ENCODE measurements at places on chromosomes 1 and 21.

DNA sequence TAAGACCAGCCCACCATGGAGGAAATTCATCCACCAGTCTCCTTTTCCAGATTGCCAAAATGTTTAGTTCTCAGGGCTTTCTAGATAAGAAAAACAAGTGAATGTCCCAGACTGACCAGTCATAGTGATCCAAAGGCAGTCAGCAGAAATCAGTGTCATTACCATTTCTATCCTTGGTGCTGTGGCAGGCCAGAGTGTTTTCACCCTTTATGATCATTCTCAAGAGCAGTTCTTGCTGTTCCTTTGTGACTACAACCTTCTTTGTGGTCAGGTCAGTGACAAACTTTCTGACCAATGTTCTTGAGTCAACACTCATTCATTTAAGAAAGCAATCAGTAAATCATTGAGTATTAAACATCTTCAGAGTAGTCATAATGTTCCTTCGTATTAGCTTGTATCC, 7.3 kb upstream of the DHCR24 start:
- no peak for DNase-seq

- DNase-seq = no peak
Measured at GRCh38 chr1:41935226-41935625, 16.5 kb upstream of the HIVEP3 start.

DNA sequence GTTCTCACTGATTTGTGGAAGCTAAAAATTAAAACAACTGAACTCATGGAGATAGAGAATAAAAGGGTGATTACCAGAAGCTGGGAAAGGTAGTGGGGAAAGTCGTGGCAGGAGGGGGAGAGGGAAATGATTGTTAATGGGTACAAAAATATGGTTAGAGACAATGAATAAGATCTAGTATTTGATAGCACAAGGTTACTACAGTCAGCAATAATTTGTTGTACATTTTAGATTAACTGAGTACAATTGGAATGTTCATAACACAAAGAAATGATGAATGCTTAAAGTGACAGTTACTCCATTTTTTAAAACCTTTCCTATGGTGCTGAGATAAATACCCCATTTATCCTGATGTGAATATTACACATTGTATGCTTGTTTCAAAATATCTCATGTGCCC, 102.3 kb downstream of the DTL start:
- DNase-seq = no peak

DNA sequence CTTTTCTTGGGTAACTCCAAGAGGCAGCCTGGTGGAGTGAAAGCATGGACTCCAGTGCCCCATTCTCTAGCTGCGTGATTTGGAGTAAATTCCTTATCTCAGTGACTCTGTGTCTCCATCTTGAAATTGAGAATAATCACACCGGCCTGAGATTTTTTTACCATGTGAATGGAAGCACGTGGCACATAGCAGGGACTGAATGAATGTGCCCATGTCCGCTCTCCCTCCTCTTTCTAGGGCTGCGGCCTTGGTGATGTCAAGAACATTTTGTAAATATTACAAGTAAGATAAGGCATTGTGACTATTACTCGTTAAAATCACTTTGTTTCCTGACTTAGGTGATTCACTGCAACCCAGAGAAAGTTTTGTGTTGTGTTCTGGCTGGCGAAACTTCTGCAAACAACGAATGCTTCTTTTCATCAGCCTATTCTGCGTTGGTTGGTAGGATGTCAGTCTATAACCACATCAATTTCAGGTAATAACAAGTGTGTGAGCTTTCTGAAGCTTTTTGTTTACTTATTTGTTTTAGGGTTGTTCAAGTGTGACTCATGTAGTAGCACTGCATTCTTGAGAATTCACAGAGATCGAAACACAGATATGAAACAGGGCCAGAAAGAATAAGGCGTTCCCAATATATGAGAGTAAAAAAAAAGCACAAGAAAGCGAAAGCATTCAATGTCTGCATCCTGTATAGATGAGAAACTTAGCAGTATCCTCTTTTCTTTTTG, 135.7 kb upstream of the SLC45A1 start:
- no peak for DNase-seq

DNA sequence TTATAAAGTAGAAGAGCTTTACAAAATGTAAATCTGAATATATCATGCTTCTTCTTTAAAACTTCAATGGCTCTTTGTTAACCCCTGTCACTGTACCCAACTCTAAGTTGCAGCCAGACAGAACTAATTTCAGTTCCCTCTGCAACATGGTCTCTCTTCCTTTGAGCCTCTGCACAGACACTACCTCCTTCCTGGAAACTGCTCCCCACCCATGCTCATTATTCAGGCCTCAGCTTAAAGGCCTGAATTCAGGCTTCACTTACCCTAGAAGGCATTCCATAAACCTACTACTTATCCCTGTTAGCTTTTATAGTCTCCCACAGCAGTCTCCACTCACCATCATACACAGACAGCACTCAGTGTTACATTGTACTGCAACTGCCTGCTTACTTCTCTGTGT, 2.6 kb upstream of the EEIG2 start:
- DNase-seq = no peak

DNA sequence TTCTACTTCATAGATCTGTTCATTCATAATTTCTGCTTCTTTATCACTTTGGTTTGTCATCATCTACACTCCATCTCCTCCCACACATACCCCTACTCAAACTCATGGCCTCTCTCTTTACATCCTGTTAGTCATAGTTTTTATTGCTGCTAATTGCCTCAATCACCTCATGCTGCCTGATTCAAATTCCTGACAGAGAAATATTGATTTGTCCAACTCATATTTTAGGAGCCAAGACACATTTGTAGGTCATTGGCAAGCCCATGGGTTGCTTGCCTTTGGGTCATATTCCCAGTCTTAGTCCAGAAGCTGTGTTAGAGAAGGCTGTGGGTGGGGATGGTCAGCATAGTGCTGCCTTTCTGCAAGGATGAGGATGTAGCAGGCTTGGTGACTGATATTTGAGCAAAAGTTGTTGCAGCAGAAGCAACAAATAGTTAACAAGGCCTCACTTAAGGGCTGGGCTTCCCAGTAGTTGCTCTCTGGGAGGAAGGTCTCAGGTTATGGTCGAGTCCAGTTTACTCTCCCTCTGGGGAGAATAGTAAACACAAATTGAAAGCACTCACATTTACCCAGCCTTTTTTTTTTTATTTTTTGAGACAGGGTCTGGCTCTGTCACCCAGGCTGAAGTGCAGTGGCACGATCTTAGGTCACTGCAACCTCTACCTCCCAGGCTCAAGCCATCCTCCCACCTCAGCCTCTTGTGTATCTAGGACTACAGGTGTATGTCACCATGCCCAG, 22.4 kb upstream of the EPS15 start:
- no peak for DNase-seq
